NCI-H1048 (cell line): ENCODE measurements at places on chromosomes 7 and 10.

- no peak for DNase-seq
Measured at GRCh38 chr10:119197921-119198320, 9.4 kb upstream of the GRK5 start.

- no peak for DNase-seq
Measured at GRCh38 chr7:40474790-40475680, 340.2 kb downstream of the SUGCT start.

DNA sequence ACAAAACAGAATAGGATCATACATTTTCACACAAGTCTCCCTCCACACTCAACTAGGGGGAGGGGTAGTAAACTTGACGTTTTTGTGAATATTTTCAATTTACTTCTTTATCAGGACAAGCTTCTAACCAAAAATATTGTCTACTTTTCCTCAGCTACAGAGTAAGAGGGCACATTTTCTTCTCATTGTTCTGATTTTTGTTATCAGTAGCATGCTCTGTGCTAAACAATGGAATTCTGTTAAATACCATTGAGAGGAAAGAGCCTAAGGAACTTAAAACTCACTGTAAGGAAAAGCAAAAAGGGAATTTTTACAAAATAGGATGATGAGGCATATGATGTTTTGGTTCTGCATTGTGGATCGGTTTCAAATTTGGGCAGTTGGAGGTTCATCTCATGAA lies 41.2 kb downstream of the ANLN start:
- DNase-seq = no peak

DNA sequence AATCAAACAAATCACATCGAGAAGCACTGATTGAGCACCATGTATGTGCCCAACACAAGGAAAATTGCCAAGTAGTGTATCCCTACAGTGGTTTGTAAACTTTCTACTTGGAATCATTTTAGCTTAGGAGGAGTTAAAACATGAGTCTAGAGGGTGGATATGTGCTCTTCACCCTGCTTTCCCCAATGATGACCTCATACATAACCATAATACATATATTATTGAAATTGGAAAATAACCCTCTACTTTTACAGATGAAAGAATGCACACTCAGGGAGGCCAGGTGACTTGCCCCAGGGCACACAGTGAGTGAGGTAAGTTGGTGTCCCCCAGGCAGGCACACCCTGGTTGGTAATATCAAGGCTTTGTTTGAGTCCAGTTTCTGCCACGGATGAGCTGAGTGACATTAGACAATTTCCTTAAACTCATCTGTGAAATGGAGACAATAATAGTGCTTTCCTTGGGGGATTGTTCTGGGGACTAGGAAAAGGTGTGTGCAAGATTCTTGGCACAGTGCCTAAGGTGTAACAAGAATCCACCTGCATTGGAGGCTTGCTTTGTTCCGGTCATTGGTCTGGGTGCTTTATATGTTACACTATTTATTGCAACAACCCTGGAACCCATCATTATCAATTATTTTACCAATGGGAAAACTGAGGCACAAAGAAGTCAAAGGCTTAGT lies 50.7 kb downstream of the BPGM start:
- DNase-seq = no peak

DNA sequence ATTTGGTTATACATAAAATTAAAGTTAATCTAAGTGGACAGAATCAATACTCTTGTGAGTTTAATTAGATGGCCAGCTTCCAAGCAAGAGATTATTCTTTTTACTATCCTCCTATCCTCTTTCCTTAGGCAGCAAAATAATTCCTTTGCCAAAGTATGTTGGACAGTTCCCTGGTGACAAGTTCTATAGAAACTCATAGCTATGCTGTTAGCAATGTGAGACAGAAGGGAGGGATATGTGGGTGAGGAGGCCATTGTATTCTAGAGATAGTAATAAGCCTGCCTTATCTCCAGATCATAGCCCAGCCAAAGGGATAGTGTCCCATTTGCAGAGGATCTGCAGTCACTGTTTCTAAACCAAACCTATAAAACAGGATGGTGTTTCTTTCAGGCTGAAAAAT lies 181.6 kb upstream of the HDAC9 start:
- DNase-seq = no peak

GRCh38 chr10:21329995-21330627 lies 195.4 kb downstream of the SKIDA1 start:
- DNase-seq = no peak

GRCh38 chr10:100740476-100741377 lies 4.7 kb upstream of the PAX2 start:
- DNase-seq = no peak

DNA sequence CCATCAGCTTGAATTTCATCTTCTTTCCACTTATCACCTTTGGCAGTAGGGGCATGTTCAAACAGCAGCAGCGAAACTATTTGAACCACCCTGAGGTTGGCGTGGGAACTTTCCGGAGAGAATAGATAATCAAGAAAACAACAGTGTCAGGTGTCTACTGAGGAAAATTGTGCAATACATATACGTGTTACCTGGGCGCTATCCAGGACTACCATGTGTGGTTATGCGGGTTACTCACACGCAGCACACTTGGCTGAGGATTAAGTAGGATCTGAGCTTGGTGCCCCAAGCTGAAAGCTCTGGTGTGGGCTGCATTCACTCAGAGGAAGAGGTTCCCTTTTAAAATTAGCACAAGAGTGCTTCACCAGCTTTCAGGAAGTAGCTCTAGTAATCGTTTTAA lies 8.8 kb upstream of the ABI1 start:
- DNase-seq = no peak

GRCh38 chr7:138008588-138009349 lies 6.9 kb upstream of the CREB3L2 start:
- peak; percentile 15 for DNase-seq

DNA sequence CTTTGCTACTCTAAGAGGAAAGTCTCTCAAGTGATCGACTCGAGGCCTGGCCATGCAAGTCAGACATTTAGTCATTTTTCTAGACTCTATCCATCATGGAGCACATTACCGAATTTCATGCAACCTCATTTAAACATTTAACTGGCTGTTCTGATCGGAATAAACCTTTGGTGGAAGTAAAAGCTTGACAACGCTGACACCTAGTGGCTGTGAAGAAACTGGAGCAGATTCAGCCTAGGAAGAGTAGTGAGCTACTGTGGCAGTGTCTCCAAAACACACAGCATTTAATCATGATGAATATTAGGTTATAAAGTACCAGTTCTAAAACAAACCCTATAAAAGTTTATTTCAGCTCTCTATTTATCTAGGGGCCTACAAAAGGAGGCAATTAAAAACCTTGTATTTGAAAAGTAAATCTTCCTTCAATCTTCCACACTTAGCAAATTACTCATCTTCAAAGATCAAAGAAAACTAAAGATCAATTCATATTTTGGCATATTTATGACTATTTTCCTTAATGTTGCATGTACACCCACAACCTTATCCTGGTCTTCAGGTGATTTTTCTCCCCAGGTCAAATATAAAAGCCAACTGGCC lies 175.0 kb downstream of the CTNNA3 start:
- DNase-seq = peak; percentile 14

DNA sequence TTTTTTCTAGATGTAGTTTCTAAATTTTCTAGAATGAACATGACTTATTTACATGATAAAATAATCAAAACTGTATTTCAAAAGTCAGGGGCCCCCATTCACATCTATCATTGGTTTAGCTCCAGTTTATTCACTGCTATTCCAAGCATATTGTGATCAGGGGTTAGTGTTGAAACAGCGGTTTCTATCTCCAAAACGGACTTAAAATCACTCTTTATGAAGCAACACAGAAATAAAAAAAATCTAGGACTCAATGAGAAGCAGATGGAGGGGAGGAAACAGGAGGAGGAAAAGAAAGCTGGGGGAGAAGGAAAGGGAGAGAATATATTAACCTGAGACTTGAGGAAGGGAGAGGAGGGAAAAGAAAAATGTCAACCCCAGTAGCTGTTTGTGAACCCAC lies 14.8 kb upstream of the CH25H start:
- DNase-seq = no peak

DNA sequence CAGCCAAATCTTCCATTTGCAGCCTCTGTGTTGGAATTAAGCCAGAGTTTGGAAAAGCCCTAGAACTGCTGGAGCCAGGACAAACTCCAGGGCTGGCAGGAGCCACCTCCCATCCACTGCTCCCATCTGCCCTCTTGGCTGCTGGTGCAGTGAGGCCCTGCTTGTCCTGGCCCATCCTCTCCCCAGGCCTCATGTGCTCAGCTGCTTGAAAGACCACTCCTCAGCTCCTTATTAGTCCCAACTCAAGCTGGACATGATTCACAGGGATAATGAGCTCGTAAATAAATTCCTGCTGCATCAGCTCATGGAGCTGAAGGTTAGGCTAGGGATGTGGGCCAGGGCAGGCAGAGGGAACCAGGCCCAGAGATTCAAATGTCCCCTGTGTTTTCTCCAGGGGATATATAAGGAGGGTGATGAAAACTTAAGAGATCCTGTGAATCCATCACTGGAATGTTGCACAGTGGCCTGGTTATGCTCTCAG lies 282.8 kb downstream of the RPS24 start:
- no peak for DNase-seq

DNA sequence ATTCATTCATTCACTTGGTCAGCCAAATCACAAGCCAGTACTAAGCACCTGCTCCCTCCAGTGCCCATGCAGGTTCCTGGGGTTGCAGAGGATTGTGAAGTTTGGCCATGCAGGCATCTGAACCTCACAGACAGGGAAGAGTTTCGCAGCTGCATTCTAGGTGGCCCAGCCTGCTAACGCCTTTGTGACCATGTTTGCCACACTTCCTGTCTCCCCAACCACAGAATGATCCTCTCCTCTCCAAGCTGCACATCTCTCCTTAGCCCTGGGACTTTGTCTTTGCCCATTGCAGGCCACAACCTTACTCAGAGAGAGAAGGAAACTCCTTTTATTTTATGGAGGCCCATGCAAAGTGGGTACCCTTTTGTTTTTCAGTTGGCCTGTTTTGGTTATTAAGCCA lies 31.8 kb downstream of the EPDR1 start:
- no peak for DNase-seq

DNA sequence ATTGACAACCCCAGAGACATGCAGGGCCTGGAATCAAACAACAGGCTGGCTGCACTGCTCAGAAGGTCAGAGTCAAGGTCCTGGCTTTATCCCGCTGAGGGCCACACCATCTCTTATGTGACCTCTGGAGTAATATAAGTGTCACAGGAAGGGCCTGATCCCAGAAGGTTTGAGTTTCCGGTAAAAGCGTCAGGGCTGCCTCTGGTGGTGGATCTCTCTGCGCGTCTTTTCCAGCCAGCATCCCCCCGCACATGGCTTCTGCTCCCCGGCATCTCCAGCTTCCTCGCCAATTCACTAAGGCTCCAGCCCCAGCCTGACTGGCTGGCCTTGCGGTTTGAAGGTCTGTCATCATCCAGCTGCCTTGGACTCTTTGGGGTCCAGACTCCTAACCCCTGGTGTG lies 54.2 kb downstream of the SNX10 start:
- DNase-seq = no peak

DNA sequence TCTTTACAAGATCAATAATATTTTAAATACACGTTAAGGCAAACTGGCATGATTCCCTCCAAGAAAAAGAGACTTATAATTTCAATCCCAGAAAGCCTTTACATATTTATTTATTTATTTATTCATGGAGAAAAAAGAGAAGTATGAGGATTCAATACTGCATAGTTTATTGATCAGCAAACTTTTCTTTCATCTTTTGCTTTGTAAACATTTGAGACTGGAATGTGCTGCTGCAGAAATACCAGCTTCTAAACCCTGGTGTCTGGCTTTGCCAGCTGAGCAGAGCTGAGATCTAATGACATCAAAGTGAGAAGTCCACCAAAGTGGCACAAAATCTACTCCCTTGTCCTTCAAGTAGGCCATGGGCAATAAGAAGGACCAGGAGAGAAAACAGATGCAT lies 93.7 kb upstream of the STK17A start:
- DNase-seq = no peak

DNA sequence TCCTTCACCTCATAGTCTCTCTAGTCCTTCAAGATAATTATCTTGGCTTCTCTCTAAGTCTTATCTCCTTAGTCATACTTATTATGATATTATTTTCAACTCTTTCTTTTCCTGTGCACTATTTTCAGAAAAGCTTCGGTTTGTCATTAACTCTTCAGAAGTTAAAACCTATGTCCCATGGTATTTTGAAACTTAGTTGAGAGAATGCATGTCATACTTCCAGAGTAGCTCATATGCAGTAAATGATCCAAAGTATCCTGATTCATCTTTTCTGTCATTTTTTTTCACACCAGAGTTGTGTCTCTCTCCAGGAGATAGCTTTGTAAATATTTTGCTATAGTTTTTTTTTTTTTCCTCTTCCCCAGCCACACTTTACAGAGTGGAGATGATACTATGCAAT lies 1008.6 kb downstream of the NRG3 start:
- no peak for DNase-seq

- DNase-seq = no peak
Measured at GRCh38 chr10:78911533-78912340, 157.0 kb upstream of the ZMIZ1 start.

DNA sequence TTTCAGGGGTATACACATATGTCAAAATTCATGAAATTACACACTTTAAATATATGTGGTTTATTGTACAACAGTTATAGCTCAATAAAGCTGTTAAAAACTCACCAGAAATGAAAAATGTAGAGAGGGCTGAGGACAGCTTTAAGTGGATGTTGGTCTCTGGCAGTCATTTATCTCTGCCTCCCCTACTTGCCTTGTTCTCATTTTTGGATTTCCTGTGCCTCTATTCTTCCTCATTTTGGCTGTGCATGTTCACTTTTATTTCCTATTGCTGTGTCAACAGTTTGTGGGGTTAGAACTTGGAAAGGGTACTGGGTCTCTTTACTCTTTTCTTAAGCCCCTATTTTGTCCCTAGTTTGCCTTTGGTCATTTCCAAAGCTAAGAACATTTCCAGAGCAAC lies 18.6 kb upstream of the MEST start:
- no peak for DNase-seq

DNA sequence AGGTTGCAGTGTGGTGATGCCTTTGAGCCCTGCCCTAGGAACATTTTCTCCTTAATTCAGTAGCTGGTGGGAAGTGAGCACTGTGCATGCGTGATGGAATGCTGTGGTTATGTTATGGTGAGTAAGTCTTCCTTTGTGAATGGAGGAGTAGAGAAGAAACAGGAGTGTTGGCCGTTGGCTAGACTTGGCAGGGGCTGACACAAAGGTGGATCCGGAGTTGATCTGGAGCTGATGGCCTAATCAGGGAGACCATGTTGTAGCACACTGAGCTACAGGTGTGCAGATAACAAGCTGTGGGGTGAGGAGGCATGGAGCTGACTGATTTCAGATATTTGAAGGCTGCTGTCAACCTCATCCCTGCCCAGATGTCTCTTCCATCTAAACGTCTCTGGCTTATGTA lies 122.3 kb downstream of the CNNM2 start:
- DNase-seq = no peak

DNA sequence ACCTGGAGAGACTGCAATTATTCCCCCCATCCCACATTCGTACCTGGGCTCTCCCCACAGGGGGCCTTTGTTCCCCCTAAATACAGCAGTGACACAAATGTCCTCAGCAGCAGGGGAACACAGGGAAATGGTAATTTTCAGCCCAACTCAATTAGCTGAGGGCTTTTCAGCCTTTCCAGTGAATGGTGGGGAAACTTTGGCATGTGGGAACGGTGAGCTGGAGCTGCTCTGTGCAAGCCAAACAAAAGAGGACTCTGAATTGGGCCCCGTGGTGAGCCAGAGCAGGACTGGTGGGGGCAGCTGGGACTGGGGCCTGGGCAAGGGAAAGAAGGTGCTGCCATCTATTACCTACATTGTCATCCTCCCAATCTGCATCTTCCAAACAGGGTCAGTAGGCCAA lies 51.0 kb downstream of the FBXW4 start:
- no peak for DNase-seq

GRCh38 chr10:87976101-87976743 lies 112.8 kb downstream of the PTEN start:
- DNase-seq = no peak

GRCh38 chr10:9045311-9045710 lies 990.8 kb downstream of the GATA3 start:
- DNase-seq = no peak
